Endodermal cell (in vitro differentiated cells): ENCODE measurements at places on chromosomes 5 and 9. TPM values are rescaled to one million over a fixed set of nuclear protein-coding genes. Genes with fewer than 3 reads are reported as not detected.

GRCh38 chr9:69380811-69381210, 55.8 kb downstream of the ENTREP1 start:
- no peak overlapping the region for H3K4me3 ChIP-seq
- peaks cover 3% of the 10 kb centered on the region for H3K4me1 ChIP-seq
- no peak overlapping the region for H3K27ac ChIP-seq
- no peaks in the 10 kb centered on the region for H3K27me3 ChIP-seq
- DNase-seq, result no peak

GRCh38 chr5:5374009-5374715, 48.3 kb upstream of the ICE1 start:
- H3K4me1 ChIP-seq, result no peaks in the 10 kb centered on the region
- no peaks in the 10 kb centered on the region for H3K36me3 ChIP-seq
- no peak overlapping the region for H3K27ac ChIP-seq
- DNase-seq, result no peak
- no peak overlapping the region for H3K4me3 ChIP-seq

DNA sequence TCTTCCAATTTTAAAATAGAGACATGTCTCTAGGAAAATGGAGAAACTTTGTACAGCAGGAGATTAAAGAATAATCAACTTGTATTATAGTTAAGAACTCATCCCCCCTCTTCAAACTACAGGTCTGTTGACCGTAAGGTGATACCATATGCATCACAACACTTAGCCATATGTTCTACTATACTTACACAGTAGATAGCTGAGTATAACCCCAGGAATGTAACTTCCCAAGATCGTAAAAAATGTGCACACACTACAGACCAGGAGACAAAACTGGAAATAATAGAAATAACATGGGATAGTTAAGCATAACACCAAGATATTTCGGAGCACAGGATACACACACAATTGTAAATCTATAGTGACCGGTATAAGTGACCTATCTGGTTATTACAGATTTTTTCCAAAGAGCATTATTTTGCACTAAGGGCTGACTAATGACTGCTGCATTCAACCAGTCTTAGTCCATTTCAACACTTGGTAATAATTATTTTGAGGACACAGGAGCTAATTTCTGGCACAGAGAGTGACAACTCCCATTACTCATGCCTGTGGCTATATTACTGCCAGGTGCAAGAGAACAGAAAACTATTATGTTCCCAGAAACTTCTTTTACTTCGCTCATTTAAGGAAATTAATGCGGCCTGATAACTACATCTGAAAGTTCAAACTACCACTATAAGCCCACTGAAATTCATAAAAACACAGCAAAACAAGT, 15.4 kb upstream of the ZNF622 start:
- no peak overlapping the region for H3K4me3 ChIP-seq
- H3K36me3 ChIP-seq, result no peaks in the 10 kb centered on the region
- H3K27me3 ChIP-seq, result peaks cover 12% of the 10 kb centered on the region

DNA sequence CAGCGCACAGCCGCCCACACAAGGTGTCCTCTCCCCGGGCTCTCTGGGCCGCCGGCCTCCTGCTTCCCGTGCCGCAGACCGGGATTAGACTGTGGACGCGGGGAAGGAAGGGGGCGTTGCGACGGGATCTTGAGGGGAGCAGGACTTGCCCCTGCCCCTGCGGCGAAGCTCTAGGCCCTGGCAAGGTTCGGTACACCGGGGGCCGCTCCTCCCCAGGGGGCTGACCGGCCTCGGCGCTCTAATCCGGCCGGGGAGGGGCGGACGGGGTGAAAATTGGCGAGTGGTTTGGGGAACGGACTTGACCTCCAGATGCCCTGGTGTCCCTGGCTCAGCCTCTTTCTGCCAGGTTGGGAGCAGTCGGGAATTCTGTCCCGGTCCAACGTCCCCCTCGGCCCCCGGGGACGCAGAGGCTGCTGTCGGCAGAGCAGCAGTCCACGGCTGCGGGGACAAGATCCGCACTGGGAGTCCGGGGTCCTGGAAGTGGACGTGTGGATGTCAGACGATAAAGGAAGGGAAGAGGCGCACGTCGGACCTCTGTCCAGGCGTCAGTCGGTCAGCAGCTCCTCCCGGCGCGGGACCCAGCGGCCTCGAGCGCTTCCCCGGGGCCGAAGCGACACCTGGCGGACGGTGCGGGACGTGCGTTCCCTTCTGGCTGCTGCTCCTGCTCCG, 1.9 kb upstream of the CNTFR start:
- no peaks in the 10 kb centered on the region for H3K36me3 ChIP-seq
- DNase-seq, result peak; percentile 97
- H3K4me1 ChIP-seq, result peaks cover 7% of the 10 kb centered on the region
- H3K27ac ChIP-seq, result no peak overlapping the region

The BNC2 gene
- total RNA-seq, result 2.6 to 4.3 TPM (median 3.0 TPM) in 3 replicates
